ENCODE measurements at places on chromosomes 11 and 22. TPM values are rescaled to one million over a fixed set of nuclear protein-coding genes. Genes with fewer than 3 reads are reported as not detected.

DNA sequence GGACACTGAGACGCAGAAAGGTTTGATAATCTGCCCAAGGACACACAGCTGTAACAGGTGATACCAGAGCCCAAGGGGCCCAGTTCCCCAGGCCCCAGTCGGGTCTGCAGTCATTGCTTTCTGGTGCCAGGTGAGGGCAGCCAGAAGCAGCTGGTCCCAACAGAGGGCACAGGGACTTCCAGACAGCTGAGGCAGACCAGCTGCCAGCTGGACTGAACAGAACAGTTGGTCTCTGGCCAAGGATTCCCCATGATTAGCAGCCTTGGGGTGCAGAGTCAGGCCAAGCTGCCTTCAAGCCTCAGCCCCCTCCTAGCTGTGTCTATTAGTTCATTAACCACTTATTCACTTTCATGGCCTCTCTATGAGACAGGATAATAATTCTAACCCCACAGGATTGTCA is 105.6 kb downstream of the RRAS2 start:
- DNase-seq: no peak

The TP53AIP1 gene
- not detected for total RNA-seq

DNA sequence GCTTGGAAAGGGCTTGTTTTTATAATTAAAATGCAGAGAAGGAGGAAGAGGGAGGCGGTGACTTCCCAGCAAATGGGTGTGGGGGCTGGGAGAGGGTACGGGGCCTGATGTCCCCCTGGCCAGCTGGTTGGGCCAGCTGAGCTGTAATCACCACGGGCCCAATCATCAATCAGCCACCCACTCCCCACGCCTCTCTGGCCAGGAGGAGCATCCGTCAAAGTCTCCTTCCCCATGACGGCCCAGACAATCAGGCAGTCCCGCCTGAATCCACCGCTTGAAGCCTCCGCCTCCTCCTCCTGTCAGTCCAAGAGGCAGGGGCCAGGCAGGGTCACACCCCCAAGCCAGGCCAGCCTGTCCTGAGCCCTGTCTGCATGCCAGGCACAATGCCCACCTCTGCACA is 13.3 kb upstream of the CABP7 start:
- DNase-seq: no peak

DNA sequence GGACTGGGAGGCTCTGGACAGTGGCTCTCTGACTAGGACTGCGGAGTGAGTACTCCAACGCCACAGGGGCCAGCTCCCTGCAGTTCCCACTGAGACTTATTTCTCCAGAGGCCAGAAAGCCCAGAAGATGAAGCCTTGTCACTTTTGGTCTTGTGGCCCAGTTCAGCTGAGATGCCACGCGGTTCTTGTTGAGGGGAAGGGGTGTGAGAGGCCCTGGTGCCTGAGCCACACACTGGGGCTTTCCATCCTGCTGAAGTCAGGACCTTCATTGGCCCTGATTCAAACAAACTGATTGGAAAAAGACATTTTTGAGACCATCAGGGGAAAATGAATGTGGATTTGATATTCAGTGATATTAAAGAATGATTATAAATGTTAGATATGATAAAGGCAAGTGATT is 73.6 kb downstream of the UBASH3B start:
- DNase-seq: no peak

DNA sequence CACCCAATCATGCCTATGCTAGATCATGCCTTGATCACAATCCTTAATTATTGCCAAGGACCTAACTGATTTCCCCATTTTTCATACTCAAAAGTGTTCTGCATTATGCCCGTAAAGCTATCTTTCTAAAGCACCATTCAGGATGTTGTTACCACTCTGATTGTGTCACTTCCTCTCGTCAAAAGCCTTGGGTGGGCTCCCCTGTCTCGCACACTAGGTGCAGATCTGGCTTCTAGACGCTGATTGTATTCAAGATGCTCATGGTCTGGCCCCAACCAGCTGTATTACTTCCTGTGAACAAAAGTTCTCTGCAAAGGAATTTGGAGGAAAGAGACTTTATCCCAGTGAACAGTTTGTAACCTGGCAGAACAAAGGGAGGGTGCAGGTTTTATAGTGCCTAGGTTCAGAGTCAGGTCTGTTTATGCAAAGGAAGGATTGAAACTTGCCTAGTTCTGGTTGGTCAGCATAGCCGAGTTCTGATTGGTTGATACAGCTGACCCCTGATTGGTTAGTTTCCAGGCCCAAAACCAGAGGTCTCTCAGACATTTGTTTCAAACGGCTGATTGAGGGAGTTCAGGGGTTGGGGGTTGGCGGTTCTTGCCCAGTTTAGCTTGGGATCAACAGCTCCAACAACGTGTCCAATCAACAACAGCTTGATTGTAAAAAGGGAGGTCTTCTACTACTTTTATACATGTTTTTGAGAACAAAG is 25.4 kb downstream of the ATG13 start:
- no peak for DNase-seq

The RIMBP3B gene
- 0.06 TPM for total RNA-seq

The PANX3 gene
- not detected for total RNA-seq

The CADM1 gene
- total RNA-seq: 9.7 TPM

- DNase-seq: peak; percentile 96
Observed at GRCh38 chr11:9716275-9717039, 52.6 kb downstream of the SWAP70 start.

GRCh38 chr11:114501901-114502300 is 57.8 kb downstream of the NXPE1 start:
- no peak for DNase-seq

GRCh38 chr11:72848846-72849466 is 34.7 kb downstream of the ATG16L2 start:
- DNase-seq: no peak

DNA sequence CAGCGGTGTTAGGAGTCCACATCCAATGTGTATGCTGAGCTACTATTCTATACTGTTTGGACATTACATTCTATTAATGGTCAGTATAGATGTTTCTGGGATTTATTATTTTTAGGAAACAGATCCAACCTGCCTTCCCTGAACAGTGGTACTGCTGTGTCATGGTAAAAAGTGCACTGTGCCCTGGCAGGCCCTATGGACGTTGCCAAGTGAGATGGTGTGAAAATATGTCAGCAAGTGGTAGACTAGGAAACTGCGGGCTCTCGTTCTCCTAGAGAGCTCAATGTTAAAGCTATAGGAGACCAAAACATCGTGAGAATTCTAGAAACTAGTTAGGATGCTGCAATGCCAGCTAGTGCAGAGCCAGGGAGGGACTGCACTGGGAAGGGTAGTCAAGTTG is 26.0 kb upstream of the CYP2D6 start:
- no peak for DNase-seq

The CASP5 gene
- not detected for total RNA-seq

GRCh38 chr11:95993438-95994298 is 69.8 kb upstream of the MTMR2 start:
- DNase-seq: no peak

The KRTAP5-11 gene
- total RNA-seq: not detected

DNA sequence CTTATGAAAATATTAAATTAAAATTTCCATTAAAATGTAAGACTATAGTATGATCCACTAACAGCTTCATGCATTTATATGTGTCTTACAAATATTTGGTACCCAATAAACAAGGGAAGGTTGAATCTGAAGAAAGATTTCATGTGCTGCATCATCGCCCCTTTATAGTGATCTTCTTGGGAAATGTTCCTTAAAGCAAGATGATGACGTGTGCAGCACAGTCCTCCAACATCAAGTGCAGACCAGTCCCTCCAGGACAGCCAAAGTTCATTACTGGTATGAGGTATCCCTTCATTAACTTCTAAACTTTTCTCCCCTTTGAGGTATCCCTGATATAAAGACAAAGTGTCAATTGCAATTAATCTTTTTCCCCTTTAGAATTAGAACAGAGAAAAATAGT is 567.0 kb downstream of the METTL15 start:
- no peak for DNase-seq

The KDM4D gene
- total RNA-seq: 0.99 TPM
